ENCODE measurements at places on chromosomes 5 and 9.

GRCh38 chr9:4290427-4290837, 9.4 kb downstream of the GLIS3 start:
- no peak for DNase-seq

DNA sequence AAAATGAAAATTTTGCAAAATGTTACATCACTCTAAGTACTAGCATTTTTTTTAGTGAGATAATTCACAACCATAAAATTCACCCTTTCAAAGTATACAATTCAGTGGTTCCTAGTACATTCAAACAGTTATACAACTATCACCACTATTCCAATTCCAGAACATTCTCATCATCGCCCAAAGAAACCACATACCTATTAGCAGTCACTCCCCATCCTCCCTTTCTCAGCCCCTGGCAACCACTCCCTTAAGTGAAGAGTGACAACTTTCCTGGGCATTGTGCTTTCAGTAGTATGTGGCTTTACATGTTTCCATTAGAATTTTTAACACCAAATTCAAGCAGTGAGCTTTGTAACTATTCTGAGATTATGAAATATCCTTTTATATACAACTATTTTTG, 81.4 kb downstream of the RASEF start:
- DNase-seq, result no peak

GRCh38 chr9:6567140-6567591, 78.4 kb downstream of the GLDC start:
- no peak for DNase-seq

GRCh38 chr5:78776637-78777036, 128.1 kb upstream of the LHFPL2 start:
- no peak for DNase-seq

GRCh38 chr5:463952-464351, 21.0 kb downstream of the EXOC3 start:
- no peak for DNase-seq

DNA sequence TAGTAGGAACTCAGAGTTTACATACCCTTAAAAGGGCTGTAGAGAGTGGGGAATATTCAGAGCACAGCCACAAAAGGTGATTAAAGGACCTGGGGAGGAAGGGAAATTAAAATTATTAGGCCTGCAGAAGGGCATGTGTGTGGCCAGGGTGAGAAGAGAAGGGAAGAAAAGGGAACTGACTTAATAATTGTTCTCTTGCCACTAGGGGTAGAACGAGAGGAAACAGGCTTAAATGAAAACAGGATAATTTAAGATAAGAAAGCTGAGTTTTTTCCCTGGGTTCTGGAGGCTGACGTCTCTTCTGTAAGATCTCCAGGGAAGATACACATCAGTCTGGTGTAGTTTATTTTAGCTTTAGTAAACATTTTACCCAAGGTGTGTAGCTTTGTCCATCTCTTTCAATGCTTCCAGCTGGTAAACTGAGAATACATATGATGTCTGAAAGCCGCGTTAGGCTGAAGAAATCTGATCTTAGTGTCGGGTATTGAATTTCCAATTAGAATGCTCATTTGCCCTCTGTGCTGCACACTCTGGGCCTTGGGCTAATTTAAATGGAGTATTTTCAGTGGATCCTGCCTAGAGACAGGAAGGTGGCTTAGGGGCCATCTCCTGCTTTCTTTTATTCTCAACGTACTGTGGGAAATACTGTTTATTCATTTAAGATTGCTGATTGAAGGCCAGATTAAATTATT, 416.8 kb downstream of the TMEM38B start:
- no peak for DNase-seq

- DNase-seq, result no peak
Measured at GRCh38 chr9:12963537-12963936, 188.7 kb downstream of the LURAP1L start.

GRCh38 chr9:37117956-37118355, 2.4 kb upstream of the ZCCHC7 start:
- DNase-seq, result no peak

DNA sequence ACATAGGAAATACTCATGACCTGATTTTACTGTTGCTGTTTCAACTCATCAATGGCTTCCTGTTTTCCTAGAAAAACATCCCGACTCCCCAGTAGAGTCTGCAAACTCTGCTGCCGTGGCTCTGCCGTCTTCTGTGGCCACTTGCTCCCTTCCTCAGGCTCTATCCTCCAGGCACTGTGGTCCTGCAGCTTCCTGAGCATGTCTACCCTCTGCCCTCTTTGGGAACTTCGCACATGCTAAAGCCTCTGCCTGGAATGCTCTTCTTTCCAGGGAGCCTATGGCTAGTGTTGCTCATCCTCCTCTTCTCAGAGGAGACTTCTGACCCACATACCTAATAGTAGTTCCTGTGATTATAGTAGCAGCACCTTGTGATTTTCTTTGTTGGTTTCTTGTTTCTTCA, 256.9 kb downstream of the MAN2A1 start:
- no peak for DNase-seq

GRCh38 chr5:108531367-108532128, 149.7 kb upstream of the FBXL17 start:
- DNase-seq, result no peak

- no peak for DNase-seq
Measured at GRCh38 chr9:35616681-35617459, 1.3 kb downstream of the CD72 start.

DNA sequence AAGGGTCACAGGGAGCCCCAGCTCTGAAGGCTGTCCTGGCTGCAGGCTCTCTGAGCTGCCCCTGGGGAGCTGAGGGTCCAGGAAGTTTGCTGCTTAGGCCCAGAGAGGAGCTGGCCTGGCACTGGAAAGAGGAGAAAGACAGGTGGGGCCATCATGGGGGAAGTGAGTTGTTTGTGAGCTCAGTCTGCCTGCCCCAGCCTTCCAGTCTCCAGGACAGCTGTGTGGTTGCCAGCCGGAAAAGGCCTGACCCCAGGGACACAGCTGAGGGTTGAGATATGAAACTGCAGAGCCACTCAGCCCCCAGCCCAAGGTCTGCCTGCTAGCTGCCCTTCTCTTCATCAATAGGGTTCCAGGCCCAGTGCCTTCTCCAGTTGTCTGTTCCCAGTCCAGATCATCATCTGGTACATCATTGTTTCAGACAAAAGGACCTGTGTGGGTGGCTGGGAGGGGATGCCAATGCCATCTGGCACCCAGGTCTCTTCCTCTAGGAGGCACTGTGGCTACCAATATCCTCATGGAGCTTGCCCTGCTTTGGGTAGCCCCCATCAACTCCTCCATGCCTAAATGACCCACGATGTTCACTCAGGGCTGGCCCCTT, 4.3 kb upstream of the DDX41 start:
- DNase-seq, result no peak

DNA sequence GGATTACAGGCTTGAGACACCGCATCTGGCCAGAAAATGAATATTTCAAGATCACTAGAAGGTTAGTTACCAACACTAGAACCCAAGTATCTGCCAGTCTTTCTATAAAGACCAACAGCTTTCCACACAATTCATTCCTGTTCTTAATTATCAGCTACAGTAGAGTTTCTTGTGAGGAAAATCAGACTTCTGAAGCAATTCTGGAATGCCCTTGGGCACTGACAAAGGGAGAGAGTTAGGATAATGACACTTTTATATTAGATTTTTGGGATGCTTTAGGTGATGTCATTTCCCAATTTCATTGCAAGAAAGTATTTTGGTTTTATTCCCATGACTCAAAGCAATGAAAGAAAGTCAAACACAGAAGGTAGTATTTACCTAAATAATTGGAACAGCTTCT, 497.0 kb upstream of the TUSC1 start:
- DNase-seq, result no peak

DNA sequence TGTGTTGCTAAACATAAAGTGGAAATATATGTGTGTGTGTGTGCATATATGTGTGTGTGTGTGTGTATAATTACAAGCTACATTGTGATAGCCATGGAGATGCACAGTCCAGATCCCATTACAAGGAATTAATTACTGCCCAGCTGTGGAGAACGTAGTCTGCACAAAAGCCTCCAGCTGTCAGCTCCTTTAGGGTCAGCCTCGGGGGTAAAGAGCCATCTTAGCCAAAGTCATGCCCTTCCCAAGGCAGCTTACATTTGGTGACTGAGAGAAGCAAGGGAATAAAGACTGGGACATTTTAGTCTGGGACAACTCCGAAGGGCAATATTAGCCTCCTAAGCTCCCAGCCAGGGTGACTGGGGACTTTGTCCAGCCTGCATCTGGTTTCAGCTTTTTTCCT, 21.9 kb upstream of the FOCAD start:
- DNase-seq, result no peak

GRCh38 chr9:98241357-98242300, 13.8 kb downstream of the TBC1D2 start:
- DNase-seq, result no peak
